Stimulated activated CD4-positive, alpha-beta T cell treated with anti-CD3 and anti-CD28 coated beads, Interleukin-4, amount 100 ng/mL, for 4 hours (primary cell): ENCODE measurements at places on chromosomes 3 and 15.

DNA sequence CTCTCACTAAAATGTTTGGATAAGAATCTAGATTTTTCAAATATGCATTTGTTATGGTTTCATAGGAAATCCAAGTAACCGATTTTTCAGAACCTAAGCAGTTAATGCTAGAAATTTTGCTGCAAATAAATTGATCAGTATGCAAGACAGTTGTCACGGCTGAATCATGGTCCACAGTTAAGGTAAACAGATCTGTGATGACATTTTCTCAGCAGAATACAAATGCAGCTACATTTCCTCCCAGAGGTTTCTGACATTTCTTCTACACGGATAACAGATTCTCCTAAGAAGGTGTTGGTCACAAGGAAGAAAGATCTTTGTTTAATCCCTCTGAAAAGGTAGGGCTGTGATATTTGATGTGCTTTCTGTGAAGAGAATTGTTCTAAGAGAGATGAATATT is 36.9 kb downstream of the ARNT2 start:
- no peak for DNase-seq

- DNase-seq, result no peak
Measured at GRCh38 chr3:163384383-163384782, 1693.9 kb downstream of the SI start.

DNA sequence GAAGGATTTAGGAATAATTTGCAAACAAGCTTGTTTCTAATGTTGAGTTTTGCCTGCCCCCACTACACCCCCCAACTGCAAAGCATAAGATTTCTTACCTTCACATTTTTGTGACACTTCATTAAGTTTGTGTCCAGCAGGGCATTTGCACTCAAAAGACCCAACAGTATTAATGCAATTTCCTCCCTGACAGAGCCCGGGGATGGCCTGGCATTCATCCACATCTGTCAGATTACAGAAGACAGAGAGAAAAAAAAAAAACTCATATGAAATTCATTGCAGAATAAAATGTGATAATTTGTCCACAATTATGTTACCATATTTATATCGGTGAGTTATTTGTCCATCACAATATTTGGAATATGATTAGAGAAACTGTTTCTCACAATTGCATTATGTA is 111.5 kb downstream of the FBN1 start:
- DNase-seq, result no peak

DNA sequence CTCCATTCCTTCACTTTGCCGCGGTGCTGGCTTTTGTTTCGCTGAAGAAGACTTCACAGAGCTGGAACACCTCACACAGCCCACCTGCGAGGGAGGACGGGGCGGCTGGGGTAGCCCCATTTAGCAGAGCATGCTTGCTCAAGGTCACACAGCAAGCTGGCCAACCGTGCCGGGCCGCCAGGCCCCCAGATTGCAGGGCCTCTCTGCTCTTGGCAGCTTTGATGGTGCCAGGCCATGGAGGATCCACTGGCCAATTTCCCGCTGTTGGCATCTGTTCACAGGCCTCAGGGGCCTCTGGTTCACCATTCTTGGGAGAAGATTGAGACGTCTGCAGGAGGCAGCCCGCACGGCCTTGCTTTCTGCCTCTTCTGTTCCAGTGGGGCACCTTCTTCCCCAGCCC is 77.9 kb upstream of the LINGO1 start:
- DNase-seq, result no peak

- DNase-seq, result no peak
Measured at GRCh38 chr3:170815936-170816335, 54.1 kb downstream of the RPL22L1 start.

- DNase-seq, result no peak
Measured at GRCh38 chr3:15781637-15782402, 16.0 kb downstream of the ANKRD28 start.

GRCh38 chr3:17801131-17801530 is 58.7 kb upstream of the TBC1D5 start:
- no peak for DNase-seq

DNA sequence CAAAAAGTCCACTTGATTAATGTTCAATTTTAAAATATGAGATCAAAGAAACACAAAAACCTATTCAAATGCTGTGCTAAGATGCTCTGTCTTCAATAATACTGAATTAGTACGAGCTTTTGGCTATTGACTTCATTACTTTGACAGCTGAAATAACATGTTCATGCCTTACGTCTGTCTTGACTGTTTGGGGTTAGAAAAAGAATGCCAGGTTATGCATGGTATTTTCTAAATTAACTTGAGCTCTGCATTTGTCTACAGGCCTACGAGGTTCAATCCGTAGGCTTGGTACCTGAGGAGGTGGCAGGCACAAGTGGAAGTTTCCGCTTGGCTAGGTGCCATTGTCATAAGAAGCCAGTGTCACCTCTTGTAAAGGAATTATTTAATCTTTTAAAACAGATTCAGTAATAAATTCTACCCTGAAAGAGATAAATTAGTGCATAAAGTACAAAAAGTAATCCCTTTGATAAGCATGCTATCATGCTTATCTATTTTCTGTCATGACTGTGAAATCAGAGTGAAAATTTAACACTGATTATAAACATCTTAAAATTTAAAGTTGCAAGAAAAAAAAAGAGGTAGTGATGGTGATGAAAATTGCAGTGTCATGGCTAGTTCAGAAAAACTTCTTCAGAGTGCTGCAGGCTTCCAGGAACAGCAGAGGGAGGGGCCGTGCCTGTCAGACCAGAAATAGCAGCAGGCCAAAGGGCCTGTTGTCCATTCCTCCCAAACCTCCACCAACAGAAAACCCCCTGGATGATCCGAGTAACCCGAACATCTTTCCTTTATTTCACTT is 115.7 kb downstream of the ARRDC4 start:
- DNase-seq, result no peak

- DNase-seq, result no peak
Measured at GRCh38 chr3:73192036-73192738, 130.7 kb downstream of the EBLN2 start.

- DNase-seq, result no peak
Measured at GRCh38 chr3:49333916-49334633, 5.8 kb downstream of the USP4 start.

GRCh38 chr3:40989141-40990061 is 209.9 kb upstream of the CTNNB1 start:
- DNase-seq, result no peak

DNA sequence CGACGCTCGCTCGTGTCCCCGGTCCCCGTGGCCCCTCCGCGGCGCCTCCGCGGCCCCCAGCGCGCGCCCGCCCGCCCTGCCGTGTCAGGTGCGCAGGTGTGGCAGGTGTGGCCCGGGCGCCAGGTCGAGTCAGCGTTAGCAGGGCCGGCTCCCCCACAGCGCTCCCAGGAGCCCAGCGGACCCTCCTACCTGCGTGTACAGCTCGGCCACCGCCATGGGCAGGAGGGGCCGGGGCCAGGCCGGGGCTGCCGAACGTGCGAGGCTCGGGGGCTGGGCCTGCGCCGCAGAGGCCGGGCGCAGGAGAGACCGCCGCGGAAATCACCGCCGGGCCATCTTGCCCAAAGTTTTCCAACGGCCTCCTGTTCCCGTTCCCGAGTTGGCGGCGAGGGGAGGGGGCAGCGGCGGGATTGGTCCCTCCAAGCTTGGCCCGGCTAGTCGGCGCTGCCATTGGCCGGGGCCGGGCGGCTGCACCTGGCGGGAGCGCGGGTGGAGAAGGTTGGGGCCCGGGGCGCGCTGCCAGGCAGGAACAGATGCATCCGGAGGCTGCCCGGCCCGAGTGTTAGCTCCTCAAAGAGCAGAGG is at the start of gene MYO5C:
MYO5C (minus strand) TSS at position 384 of the 581 bp plus-strand sequence; CDS start at position 216, 168 bp downstream.
- DNase-seq, result no peak

- no peak for DNase-seq
Measured at GRCh38 chr15:81807186-81807585, 238.6 kb downstream of the MEX3B start.

DNA sequence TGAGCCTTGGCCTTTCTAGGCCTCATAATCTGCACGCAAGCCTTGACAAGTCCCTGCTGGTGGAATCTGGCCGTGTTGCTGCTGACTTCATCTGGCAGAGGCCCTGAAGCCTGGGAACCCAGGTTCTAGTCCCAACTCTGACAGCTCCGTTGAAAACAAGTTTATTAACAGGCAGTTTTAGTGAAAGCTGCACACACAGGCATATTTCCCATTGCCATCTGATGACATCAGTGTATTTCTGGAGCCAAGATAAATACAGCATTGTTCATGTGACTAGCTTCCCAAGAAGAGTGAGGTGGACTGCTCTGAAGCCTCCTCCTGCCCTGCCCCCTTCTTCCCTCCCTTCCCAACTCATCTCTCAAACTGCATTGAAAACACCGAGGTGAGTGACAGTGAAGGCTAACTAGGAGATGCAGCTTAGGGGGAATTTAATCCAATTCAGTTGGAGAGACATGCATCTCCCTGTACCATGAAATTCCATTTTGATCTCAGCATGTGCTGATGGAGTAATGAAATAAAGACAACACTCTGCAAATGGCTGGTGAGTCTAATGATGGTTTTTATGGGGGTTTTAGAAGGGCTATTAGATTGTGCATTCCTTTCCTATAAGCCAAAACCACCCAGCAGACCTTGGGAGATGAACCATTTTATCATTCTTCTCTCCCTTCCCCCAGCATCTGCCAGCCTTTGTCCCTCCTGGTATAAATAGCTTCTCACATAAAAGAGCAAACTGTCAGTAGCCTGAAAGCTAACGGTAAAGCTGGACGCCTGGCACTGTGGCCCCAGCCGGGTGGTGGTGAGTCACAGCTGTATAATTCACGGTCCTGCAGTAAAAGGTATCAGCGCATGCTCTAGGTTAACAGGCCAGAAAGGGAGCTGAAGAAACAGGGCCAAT is 38.0 kb downstream of the PRICKLE2 start:
- DNase-seq, result no peak

DNA sequence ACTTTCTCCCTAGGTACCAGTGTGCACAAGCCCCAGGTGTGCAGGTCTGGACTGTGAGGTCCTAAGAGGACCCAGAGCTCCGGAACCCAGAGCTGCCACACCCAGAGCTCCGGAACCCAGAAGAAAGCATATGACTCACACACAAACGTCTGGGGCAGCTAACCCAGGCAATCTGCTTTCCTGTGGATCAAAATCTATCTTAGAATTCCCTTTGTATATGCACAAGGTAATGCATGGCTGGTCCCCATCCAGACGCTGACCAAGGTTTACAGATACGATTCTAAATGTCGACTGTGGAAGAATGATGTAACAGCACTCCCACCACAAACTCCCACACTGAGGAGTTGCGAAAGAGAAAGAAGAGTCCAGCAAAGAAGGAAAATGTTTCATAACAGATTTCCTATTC is 15.7 kb downstream of the KCNMB2 start:
- DNase-seq, result no peak

- DNase-seq, result no peak
Measured at GRCh38 chr3:155807823-155808222, 1.7 kb upstream of the C3orf33 start.

GRCh38 chr15:55916666-55917409 is 76.6 kb downstream of the NEDD4 start:
- DNase-seq, result no peak

- no peak for DNase-seq
Measured at GRCh38 chr3:139414608-139415224, 25.3 kb upstream of the COPB2 start.

DNA sequence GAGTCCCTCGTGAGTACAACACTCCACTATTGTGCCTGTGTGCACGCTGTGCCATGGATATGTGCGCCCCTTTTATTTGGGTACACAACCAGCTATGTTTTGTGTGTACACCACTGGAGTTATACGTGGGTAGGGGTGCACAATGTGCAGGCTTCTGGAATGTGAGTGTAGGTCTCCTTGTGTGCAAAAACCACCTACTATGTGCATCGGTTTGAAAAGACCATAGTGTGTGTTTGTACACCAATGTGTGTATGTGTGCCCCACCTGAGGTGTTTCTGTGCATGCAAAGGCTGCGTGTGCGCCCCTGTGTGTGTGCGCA is 86.4 kb upstream of the ALDH1L1 start:
- DNase-seq, result no peak

DNA sequence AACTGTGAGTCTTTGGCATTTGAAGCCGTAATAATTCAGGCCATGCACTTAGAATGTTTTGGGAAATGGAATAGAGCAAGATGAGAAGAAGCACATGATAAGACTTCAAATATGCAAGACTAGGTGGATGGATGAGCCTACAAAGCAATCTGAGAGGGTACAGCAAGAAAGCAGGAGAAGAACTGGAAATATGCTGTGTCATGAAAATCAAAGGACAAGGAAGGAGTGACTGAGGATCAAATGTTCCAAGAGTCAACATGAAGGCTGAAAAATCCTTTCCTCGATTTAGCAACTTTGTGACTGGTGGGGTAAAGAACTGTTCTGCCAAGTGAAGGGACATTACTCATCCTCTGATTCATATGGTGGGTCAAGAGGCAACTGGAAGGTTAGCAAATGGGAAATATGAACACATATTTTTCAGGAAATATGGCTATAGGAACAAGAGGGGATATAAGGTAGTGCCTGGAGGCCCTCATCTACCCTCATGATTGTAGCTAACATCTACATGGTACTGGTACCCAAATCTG is 803.7 kb upstream of the ARRDC4 start:
- no peak for DNase-seq
